Stimulated activated CD8-positive, alpha-beta memory T cell treated with anti-CD3 and anti-CD28 coated beads, Interleukin-2, amount 100 ng/mL, for 48 hours (primary cell): ENCODE measurements at places on chromosomes 2 and 18.

GRCh38 chr2:417006-417405, 129.1 kb upstream of the ALKAL2 start:
- DNase-seq, result no peak

DNA sequence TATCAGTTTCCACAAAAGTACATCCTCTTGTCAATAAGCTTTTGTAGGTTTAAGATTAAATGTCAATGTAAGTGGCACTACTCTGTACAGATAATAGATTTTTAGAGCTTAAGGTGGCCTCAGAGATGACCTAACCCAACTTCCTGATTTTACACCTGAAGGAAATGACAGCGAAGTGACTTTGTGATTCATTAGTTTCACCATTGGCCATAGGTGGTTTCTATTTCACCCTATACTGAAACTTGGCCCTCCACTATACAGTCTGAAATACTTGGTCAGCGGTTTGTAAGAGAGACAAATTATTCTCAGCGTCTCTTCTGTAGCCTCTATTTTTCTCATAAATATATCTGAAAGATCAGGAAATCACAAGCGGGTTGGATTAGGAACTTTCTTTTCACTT, 330.4 kb upstream of the FAM98A start:
- DNase-seq, result no peak

GRCh38 chr2:74053959-74054715, 69.4 kb downstream of the TET3 start:
- DNase-seq, result no peak

- no peak for DNase-seq
Observed at GRCh38 chr18:48336332-48336731, 72.9 kb downstream of the ZBTB7C start.

DNA sequence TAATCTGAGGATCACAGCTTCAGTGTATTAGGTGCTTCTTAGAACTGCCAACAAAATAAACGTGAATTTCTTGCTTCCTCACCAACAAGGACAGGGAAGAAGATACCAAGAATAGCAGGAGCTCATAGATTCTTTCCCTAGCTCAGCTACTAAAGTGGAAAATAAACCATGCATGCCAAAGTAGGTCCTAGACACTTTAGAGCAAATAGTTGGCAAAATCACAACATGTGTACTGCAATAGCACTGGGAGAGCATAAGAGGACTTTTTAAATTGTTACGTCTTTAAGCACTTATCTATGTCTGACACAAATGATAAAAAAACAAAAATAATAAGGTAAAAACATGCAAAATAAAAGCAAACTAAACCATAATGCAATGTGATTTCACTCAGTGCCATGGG, 49.5 kb downstream of the SUCLG1 start:
- DNase-seq, result no peak

DNA sequence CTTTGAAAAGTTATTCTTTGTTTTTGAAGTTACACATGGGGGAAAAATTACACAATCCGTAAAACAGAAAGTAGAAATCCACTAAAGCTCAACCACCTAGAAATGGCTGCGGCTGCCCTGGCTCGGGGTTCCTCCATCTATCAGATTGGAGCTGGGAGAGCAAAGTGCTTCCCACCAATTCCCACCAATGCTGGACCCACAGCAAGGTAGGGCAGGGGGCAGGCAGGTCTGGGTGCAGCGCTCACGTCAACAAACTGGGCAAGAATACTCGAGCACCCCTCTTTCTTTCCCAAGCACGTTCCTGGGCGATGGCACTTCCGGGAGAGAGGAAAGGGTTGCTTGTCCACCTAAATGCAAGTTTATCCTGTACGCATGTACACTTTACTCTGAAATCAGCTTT, 217.6 kb downstream of the NDUFA10 start:
- DNase-seq, result no peak

DNA sequence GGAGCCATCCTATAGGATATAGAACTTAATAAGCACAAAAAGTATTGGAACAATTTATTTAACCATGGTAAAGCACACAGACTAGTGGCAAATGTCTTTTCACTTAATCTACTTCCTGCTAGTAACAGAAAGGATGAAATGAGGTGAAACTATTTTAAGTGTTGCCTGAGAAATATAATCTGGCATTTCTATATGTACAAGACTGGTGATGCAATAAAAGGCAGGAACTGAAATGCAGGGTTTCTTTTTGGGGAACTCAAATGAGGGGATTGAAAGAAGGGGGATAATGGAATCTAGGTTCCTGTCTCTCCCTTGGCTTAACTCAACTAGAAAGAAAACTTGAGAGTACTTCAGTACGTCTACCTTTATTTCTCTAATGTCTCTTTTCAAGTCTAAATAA, 122.3 kb downstream of the MEMO1 start:
- no peak for DNase-seq

- DNase-seq, result no peak
Observed at GRCh38 chr2:9679218-9679617, 48.4 kb upstream of the YWHAQ start.

DNA sequence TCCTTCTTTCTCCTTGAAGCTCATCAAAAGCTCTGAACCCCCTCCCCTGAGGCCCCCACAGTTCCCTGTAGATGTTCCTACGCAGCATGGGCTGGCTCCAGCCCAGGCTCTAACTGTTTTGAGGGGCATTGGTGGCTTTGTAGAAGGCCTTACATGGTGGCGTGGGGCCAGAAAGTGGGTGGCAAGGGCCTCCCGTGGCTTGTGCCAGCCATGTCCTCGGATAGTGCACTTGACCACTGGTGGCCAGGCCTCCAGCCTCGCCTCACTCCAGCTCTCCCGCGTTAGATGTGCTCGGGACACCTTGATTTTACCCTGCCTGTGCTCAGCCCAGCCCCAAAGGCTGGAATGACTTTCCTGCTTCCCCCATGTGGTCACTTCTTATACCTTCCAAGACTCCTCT, 92.9 kb downstream of the TWIST2 start:
- no peak for DNase-seq
